ENCODE measurements at places on chromosomes 4 and X. TPM values are rescaled to one million over a fixed set of nuclear protein-coding genes. Genes with fewer than 3 reads are reported as not detected.

PROM1 gene
- 13.9 TPM for total RNA-seq

IL21 gene
- not detected for total RNA-seq

SHISA3 gene
- total RNA-seq: 0.39 TPM

SSX4B gene
- not detected for total RNA-seq

PAGE4 gene
- not detected for total RNA-seq

VCX3A gene
- total RNA-seq: not detected

- H3K4me1 ChIP-seq: no peaks in the 10 kb centered on the region
- no peak for DNase-seq
Observed at GRCh38 chrX:118943102-118943501, 31.3 kb upstream of the LONRF3 start.

GRCh38 chrX:38880296-38880854 lies 79.1 kb downstream of the MID1IP1 start:
- no peaks in the 10 kb centered on the region for H3K27me3 ChIP-seq
- no peak for DNase-seq
- no peaks in the 10 kb centered on the region for H3K36me3 ChIP-seq

DNA sequence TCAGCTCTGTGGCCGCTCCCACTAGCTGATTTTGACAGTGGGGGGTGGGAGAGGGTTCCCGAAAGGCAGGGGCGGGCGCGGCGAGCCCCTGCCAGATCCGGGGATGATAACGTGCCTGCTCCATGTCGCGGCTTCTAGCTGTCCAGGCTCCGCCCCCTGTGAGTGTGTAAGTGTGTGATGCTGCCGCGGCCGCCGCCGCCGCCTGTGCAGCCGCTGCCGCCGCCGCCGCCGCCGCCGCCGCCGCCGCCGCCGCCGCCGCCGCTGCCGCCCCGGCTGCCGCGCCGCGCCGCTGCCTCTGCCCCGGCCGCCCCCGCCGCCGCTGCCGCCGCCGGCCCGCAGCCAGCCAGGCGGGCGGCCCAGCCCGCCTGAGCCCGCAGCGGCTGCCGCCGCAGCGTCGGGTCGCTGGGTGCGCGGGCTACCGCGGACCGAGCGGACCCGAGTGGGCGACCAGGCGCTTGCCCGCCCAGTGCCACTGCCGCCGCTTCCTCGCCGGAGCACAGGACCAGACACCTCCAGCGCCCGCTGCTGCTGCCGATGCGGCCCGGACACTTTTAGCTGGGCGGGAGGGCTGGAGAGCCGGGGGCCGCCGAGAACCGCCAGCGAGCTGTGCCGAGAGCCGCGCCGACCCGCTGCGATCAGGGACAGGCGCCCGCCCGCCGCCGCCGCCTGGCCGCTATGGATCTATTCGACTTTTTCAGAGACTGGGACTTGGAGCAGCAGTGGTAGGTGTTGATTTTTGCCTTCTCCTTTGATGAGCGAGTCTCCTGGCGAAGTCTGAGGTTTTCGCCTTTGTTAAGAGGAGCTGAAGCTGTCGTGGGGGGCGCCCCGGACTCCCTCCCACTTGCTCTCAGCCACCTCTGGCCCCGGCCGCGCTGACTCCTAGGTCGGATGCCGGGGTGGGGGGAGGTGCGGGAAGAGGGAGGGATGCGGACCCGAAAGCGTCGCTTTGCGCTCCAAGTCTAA lies at the start of gene AFF2:
TSS of gene AFF2 (plus strand) at position 195 of the 963 bp plus-strand sequence. CDS start at position 676, 481 bp downstream.
- DNase-seq: peak; percentile 25
- no peak within 1 kb of the TSS for H3K27ac ChIP-seq
- no peak within 1 kb of the TSS for H3K4me3 ChIP-seq
- H3K27me3 ChIP-seq: peaks cover 36% of the 10 kb centered on the region

GRCh38 chr4:40592034-40592433 lies 37.6 kb downstream of the RBM47 start:
- no peaks in the 10 kb centered on the region for H3K4me1 ChIP-seq
- no peaks in the 10 kb centered on the region for H3K36me3 ChIP-seq
- H3K27ac ChIP-seq: no peak overlapping the region
- no peaks in the 10 kb centered on the region for H3K27me3 ChIP-seq
- DNase-seq: no peak

- no peaks in the 10 kb centered on the region for H3K36me3 ChIP-seq
- H3K4me1 ChIP-seq: peaks cover 45% of the 10 kb centered on the region
- no peak overlapping the region for H3K4me3 ChIP-seq
- no peaks in the 10 kb centered on the region for H3K27me3 ChIP-seq
- H3K27ac ChIP-seq: peak overlapping the region; percentile 26
- DNase-seq: peak; percentile 22
Observed at GRCh38 chr4:48654015-48654664, 125.9 kb downstream of the FRYL start.

DNA sequence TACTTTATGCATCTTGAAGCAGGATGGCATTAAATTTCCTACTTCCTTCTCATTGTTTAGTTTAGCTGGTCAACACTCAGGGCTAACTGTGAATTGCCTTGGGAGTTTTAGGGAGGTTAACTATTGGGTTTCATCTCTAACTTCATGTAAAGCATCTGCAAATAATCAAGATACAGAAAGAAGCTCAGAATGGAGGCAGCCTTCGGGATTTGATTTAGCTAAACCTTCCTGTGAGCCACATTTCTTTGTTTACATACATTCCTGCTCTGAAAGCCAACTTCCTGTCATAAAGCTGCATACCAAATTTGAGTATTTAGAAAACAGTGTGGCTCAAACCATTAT lies 131.7 kb upstream of the PCDH18 start:
- H3K4me1 ChIP-seq: peaks cover 30% of the 10 kb centered on the region
- peak overlapping the region; percentile 91 for H3K27ac ChIP-seq
- H3K36me3 ChIP-seq: no peaks in the 10 kb centered on the region
- peak; percentile 94 for DNase-seq

DNA sequence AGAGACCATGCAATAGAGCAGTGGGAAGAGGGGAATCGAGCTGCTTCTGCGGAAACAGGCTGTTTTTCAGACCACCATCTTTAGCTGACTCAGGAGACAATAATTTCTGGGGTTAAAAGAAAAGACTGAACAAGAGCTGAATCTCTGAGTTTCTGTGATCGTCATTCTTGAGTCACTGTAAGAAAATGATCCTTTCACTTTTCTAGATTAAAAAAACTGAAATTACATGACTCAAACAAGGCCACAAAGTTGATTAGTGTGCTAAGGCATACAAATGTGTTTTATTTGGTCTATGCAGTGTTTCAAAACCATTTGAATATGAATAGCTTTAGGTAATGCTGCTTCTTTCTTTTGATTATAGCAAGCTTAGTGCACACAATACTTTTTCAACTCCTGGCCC lies 194.4 kb upstream of the RPL34 start:
- no peaks in the 10 kb centered on the region for H3K36me3 ChIP-seq
- no peak overlapping the region for H3K27ac ChIP-seq
- no peak overlapping the region for H3K4me3 ChIP-seq

DNA sequence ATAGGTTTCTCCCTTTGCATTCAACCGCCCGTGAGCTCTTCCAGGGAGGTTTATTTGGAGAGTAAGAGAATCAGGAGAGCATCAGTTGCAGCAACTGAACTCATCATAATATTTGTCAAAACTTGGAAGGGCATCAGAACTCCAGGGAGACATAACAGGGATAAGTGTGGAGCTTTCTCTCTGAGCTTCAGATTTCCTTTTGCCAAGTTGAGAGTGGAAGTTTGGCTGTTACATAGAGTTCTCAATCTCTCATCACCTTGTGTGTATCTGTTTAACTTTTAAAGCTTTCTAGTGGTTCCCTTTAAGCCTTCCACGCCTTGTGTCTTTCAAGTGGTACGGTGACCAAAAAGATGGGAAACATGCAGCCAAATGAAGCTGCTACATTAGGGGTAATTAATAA lies 18.8 kb downstream of the BMP3 start:
- H3K4me3 ChIP-seq: no peak overlapping the region
- H3K27me3 ChIP-seq: no peaks in the 10 kb centered on the region
- no peak overlapping the region for H3K27ac ChIP-seq
- H3K4me1 ChIP-seq: no peaks in the 10 kb centered on the region

GRCh38 chrX:47222751-47223350 lies 4.4 kb downstream of the CDK16 start:
- H3K36me3 ChIP-seq: peaks cover 52% of the 10 kb centered on the region
- H3K4me1 ChIP-seq: peaks cover 6% of the 10 kb centered on the region
- DNase-seq: no peak
- H3K27ac ChIP-seq: no peak overlapping the region
- H3K4me3 ChIP-seq: no peak overlapping the region
- no peaks in the 10 kb centered on the region for H3K27me3 ChIP-seq

- no peaks in the 10 kb centered on the region for H3K36me3 ChIP-seq
- DNase-seq: peak; percentile 89
- H3K27ac ChIP-seq: peak overlapping the region; percentile 4
- H3K4me3 ChIP-seq: no peak overlapping the region
- H3K4me1 ChIP-seq: peaks cover 19% of the 10 kb centered on the region
- no peaks in the 10 kb centered on the region for H3K27me3 ChIP-seq
Observed at GRCh38 chr4:124018383-124019317, 622.1 kb downstream of the SPRY1 start.

GRCh38 chrX:150854856-150855255 lies 43.6 kb downstream of the CD99L2 start:
- no peak for DNase-seq
- H3K4me1 ChIP-seq: no peaks in the 10 kb centered on the region
- H3K27ac ChIP-seq: no peak overlapping the region
- H3K27me3 ChIP-seq: no peaks in the 10 kb centered on the region
